ENCODE measurements at places on chromosomes 4 and X.

GRCh38 chrX:44282753-44283152 is 60.7 kb downstream of the EFHC2 start:
- no peak for DNase-seq

DNA sequence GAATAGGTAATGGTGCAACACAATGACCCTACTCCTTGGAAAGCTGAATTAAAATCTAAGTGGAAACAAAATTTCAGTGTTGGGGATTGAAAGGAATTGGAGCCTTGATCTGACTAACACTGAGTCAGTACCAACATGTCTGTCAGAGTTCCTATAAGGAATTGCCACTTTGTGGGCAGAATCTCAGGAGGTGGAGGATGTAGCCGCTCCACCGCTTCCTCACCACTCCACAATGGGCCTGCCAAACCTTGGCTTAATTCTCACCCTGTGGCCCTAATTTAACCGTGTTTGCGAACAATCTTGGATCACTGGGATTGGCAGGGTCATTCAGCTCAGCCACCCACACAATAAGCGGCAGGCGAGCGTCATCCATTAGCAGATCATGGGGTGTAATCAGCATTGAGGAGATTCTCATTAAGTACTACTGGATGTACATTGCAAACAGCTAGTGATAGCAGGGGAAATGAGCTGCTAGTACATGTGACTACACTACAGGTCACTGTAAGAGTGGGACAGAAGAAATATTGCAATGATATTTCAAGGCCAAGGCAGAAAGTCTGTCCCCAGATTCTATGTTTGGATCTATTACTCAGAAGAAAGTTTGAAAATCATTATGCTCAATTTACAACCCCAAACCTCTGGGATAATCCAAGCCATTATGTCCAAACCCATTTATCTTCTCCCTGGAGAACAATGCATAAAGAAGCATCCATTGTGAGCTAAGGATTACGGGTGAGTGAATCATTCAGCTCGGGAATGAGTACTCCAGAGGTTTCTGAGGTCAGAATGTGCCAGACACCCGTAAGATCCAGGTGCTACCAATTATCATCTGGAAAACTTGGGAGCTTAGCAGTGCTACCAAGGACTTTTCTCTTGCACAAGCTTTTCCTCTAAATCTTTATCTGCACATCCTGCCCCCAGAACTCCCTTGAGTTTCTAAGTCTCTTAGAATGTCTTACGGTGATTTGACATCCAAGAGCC is 5.8 kb downstream of the SRPX start:
- DNase-seq: no peak

DNA sequence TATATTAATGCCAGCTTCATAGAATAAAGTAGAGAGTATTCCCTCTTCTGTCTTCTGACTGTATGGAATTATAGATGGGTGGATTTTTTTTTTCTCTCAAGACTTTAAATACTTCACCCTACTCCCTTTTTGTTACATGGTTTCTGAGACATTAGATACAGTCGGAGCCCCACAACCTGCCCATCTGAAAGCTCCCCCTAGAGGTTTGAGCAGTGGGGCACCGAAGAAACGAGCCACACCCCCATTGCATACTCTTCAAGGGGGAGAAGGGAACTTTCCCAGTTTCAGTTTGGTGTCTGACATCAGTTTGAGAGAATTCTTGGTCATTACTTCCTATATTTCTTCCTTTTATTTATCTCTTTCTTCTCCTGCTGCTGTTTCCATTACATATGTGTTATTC is 437.6 kb upstream of the AGA start:
- DNase-seq: no peak

- no peak for DNase-seq
These were observed 33.5 kb downstream of the TLR10 start for GRCh38 chr4:38749336-38749735.

DNA sequence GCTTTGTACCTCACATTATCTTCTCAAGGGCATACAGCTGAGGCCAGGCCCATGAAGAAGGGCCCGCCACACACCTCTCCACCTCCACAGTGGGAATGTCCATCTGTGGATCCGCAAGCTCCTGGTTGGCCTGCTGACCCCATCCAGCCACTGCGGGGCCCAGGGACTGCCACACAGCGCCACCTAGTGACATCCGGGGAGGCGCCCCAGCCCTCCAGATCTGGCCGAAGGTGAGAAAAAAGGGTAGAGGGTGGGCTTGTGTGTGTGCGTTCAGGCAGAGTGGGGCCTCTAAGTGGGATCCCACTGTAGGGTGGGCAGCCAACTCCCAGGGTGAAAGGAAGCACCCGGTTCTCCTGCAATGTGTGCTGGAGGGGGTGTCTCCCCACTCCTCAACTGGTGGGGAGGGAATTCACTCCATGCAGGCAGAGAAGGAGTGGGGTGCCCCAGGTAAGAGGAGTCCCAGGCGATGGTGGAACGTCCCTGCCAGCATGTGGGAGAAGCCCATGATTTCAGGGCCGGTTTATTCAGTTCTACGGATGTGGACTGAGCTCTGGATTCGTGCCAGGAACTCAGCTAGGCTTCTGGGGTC is 117.3 kb downstream of the ENPP6 start:
- peak; percentile 39 for DNase-seq

GRCh38 chr4:25862411-25863346 is at the start of gene SEL1L3:
Gene SEL1L3 (minus strand): TSS chr4:25862988. CDS start chr4:25862836, 152 bp downstream.
- DNase-seq: peak; percentile 54

- no peak for DNase-seq
These were observed 339.7 kb upstream of the PCDH7 start for GRCh38 chr4:30380404-30380998.

- no peak for DNase-seq
These were observed 113.9 kb upstream of the SORBS2 start for GRCh38 chr4:185925910-185926360.

GRCh38 chrX:2243913-2244460 is 256.8 kb downstream of the DHRSX start:
- DNase-seq: no peak

GRCh38 chr4:180058691-180059215 is 2184.4 kb upstream of the TENM3 start:
- DNase-seq: no peak

DNA sequence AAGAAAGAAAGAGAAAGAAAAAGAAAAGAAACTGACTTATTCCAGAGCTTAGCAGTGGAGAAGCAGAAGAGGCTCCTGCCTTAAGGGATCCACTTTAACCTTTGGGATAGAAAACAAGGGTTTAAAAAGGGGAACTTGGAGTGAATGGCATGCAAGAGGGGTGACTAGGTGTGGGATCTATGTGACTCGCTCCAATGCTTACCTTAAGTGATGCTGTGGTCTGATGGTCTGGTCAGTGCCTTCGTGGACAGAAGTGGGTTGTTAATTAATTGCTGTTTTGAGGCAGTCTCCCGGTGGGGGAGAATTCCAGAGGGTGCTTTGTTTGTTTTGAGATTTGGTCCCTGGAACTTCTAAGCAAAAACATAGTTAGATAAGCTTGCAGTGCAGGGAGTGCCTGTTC is 21.1 kb upstream of the RHOXF1 start:
- no peak for DNase-seq

GRCh38 chrX:19133231-19133630 is 11.0 kb upstream of the ADGRG2 start:
- DNase-seq: no peak

GRCh38 chr4:6747294-6748051 is 31.5 kb downstream of the BLOC1S4 start:
- DNase-seq: no peak

- DNase-seq: no peak
These were observed 8.8 kb upstream of the IDS start for GRCh38 chrX:149513825-149514428.

DNA sequence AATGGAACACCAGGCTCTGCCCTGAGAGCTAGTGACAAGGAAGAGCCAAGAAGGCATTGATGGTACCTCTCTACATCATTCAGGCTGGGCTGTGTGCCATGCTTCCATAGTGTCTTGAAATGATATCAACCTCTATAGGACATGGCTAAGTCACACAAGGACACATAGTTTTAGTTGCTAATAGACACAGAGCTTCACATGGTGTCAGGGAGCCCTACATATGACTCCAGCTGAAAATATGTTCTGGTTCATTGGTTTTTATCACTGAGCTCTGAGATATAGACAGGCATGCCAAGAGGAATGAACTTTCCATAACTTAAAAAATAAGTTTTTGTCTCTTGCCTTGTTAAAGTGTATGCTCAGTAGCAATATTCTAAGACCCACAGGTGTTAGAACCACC is 72.1 kb upstream of the PRKG2 start:
- DNase-seq: no peak

DNA sequence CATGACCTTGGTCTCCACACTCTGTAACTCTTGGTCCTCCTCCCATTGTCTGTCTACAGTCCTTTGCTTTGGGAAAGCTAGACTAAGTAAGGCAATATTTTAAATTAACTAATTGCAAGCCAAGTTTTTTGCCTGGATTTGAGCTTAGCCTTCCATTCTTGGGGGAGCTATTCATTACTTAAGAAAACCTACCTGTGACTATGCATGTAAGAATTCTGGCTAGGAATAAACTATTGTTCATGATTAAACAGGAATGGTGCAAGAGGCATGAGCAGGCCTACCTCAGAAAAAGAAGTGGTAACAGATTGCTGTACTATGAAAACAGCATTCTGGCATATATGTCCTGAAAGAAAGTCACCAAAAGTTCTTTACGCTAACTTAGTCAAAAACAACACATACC is 309.4 kb downstream of the MAPK10 start:
- no peak for DNase-seq

- no peak for DNase-seq
These were observed 152.7 kb downstream of the APBB2 start for GRCh38 chr4:41061482-41062185.

- DNase-seq: no peak
These were observed 9.7 kb downstream of the HS6ST2 start for GRCh38 chrX:132948648-132949260.

GRCh38 chr4:154416190-154416547 is 75.4 kb downstream of the DCHS2 start:
- DNase-seq: no peak

- no peak for DNase-seq
These were observed 98.7 kb upstream of the DDIT4L start for GRCh38 chr4:100288811-100289529.

DNA sequence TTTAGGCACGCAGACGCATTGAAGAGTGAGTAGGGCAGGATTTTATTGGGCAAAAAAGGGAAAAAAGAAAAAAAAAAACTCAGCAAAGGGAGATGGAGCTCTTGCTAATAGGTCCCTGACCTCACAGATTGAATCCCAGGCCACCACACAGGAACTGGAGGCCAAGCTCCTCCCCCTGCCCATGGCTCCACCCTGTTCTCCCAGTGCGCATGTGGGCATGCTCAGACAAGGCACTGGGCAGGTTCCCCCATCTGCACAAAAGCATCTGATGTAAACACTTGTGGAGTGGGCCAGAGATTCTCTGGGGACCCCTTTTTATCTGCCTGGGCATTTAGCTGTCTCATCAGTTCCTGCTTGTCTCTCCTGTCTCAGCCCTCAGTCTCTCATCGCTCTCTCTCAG is 9.5 kb downstream of the FRMD7 start:
- no peak for DNase-seq

- DNase-seq: no peak
These were observed 394.4 kb upstream of the ADGRL3 start for GRCh38 chr4:60805500-60806313.

DNA sequence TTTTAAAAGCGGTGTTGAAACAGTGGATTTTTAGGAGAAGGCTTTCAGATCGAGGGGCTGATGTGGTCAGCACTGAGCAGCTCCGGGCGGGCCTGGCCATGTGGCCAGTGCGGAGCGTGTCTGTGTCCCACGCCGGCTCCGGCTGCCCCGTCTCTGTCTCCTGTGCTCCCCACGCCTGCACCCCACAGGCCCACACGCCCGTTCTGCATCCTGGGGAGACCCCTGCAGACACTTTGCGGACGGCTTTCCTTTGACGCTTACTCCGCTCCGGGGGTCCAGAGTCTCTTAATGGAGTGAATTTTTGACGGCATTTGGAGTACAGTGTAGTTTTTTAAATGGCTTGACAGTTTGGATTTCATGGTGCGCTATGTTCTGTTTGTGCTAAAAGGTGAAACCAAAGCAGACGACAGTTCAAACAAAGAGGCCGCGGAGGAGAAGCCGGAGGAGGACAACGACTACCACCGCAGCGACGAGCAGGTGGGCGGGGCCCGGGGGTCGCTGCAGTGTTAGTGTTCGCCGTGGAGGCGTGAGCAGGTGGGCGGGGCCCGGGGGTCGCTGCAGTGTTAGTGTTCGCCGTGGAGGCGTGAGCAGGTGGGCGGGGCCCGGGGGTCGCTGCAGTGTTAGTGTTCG is 38.7 kb downstream of the PCGF3 start:
- DNase-seq: no peak

GRCh38 chr4:7027913-7028312 is 15.3 kb upstream of the TADA2B start:
- no peak for DNase-seq

- no peak for DNase-seq
These were observed 80.4 kb upstream of the RASGEF1B start for GRCh38 chr4:81552086-81552485.

GRCh38 chr4:153099391-153100140 is 104.7 kb upstream of the TRIM2 start:
- no peak for DNase-seq

GRCh38 chrX:69060631-69061408 is 104.4 kb downstream of the PJA1 start:
- DNase-seq: no peak

DNA sequence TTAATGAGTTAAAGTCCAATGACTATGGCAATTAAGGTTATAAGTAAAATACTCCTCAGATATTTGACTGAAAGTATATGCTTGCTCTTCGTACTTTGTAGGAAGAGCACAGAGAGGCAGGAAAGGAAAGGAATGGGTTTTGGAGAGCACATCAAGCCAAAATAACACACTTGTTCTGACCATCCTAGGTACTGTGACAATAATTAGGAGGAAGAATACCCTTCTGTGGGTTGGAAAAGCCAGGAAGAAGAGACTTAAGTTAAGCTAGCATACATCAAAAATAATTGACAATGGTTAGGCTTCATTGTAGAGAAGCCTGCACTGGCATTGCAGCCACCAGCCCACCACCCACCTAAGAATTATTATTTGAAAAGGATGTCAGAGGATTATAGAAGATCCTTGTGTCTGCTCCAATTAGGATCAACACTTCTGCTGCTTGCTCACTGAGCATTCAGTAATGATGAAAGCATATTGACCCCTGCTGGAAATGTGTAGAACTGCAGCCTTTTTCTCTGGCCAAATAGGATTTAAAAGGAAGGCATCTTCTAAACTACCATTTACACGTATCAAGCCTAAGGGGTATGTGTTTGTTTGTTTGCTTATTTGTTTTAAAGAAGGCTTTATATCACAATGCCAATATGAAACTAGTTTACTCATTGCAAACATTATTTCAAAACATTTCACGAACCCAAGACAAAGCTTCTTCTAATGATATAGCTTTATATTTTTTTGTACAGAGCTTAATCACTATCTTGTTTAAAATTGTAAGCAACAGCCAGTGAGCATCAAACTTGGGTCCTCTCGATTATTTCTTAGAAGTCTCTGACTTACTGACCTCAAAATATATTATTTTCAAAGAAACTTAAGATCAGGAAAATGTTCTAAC is 286.2 kb upstream of the TET2 start:
- DNase-seq: no peak

DNA sequence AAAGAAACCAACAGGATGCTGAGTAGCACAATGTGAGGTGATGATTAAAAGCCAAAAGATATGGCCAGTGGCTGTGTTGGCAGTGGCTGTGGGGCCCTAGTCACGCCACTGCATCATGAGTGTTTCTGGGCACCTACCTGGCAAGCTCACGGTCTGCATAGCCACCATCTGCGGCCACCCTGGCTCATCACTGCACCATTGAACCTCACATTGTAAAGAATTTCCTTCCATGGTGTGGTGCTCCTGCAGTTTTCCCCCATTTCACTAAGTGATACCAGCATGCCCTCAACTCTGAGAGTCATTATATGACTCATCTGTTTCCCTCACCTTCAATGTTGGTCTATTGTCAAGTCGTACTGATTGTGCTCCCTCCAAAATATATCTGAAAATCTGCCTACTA is 45.5 kb upstream of the CLNK start:
- no peak for DNase-seq

All from stimulated activated CD8-positive, alpha-beta memory T cell treated with anti-CD3 and anti-CD28 coated beads, Interleukin-2, amount 100 ng/mL, for 48 hours (primary cell).